ENCODE measurements at places on chromosomes 5 and 9.

DNA sequence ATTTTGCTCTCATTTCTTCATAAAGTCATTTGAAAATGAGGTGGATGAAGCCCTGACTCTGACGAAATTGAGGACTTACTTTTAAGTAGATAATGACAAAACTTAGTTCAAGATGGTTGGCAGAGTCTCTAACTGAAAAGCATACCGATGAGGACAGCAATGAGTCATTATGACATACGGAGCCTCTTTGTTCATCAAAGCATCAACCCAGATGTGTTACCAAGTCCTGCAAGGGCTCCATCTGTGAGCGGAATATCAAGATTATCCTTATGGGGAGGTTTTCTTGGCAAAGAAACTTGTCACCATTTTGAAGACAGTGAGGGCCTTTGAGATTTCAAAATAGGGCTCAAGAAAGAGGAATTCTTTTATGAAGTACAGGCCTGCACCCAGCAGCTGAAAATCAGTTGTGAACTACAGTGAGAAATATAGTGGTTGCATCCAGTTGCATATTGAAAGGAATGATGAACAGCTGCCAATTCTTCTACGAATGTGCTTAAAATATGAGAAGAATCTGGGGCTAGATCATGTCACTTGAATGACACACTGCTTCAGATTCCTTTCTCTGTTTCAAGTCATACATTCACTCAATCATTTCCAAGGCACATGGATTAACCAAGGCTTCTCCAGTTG, 86.6 kb upstream of the SLC24A2 start:
- H3K4me3 ChIP-seq: no peak overlapping the region
- H3K27ac ChIP-seq: no peak overlapping the region
- H3K27me3 ChIP-seq: peaks cover 40% of the 10 kb centered on the region
- H3K4me1 ChIP-seq: no peaks in the 10 kb centered on the region

DNA sequence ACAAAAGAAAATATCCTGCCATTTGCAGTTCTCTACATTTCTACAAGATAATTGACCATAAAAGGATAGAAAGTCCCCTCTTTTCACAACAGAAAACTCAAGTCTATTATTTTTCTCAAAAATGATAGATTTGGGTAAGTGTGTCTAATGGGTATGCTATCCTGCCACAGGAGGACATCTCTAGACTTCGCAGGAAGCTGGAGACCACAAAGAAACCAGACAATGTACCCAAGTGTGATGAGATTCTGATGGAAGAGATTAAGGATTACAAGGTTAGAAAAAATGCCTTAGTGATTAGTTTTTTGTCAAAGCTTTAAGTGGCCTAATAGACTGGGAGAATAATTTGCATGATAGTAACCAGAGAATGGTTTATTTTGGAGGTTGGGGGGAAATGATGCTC, 28.1 kb downstream of the RNF20 start:
- no peak overlapping the region for H3K4me3 ChIP-seq
- H3K27me3 ChIP-seq: no peaks in the 10 kb centered on the region
- H3K27ac ChIP-seq: peak overlapping the region; percentile 52

DNA sequence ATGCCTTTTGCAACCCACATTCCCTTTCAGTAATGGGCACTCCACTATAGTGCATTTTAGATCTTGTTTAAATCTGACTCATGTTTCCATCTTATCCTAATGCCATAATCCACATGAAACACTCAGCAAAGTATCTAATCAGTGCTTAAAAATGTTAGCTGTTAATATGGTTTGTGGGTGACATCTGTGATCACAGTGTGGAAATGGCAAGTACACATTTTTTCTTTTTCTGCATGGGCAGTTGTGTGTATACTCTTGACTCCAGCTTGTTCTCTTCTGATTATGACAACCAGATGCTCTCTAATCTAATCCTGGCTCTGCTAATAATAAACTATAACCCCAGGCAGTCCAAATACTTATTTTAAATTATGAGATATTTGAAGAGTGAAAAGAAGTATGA, 103.3 kb downstream of the EDIL3 start:
- no peak overlapping the region for H3K4me3 ChIP-seq
- no peaks in the 10 kb centered on the region for H3K27me3 ChIP-seq
- no peak for DNase-seq
- H3K4me1 ChIP-seq: no peaks in the 10 kb centered on the region
- H3K27ac ChIP-seq: no peak overlapping the region

DNA sequence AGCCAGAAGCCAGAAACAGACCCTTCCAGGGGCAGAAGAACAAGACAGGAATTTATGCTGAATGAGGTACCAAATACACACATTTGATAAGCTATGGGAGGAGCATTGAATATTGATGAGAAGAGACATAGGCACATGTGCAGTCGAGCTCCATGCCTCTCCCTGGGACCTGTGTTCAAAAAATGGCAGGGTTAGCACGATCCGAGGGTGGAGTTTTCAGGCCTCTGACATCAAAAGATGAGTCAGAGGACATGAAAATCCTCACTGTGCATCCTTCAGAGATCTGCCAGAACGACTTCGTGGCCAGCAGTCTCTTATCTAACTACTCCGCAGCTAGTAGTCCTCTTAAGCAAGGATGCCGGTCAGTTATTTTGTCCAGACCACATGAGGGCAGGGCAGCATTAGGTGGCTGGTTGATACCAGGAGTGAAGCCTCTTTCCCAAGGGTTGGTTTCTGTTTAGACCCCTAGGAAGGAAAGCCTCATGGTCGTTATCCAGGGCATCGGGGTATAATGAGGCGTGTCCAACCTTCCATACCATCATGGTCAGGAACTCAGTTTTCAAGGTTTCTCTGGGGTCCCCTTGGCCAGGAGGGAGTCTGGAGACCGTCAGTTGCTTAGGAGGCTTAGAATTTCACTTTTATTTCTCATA, 11.6 kb upstream of the CMBL start:
- H3K27ac ChIP-seq: no peak overlapping the region
- no peaks in the 10 kb centered on the region for H3K4me1 ChIP-seq
- H3K4me3 ChIP-seq: no peak overlapping the region

DNA sequence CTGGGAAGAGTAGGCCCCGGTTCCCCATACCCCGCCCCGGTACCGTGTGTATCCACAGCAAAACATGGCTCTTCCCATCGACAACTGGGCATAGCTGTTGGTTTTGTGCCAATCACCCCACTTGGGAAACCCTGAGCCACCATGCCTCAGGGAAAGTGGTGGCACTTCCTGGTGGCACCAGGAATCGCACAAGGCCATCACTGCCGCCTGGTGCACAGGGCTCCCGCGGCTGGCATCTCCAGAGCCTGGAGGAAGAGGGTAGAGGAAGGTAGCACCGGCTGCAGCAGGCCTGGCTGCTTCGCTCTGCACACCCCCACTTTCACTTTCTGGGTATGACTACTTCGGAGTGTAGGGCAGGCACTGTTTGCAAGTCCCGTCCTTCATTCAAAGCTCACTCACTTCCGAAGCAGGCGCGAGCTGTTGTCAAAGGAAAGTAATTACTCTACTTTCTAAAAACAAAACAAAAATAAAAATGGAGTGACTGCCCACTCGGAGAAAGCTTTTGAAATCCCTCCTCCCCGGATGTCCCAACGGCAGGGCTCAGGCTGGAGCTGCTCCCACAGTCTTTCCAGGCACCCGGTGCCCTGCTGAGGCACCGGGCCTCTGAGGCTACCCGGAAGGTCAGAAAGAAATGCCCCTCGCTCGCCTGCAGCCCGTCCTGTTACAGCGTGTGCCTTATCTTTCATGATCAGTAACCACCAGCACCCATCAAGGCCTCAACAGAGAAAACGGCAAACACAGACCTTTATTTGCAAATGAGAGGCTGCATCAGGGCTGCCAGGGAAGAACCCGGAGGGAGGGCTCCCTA, 2.0 kb downstream of the BRD3 start:
- peaks cover 14% of the 10 kb centered on the region for H3K36me3 ChIP-seq
- peak overlapping the region; percentile 87 for H3K27ac ChIP-seq
- H3K27me3 ChIP-seq: peaks cover 10% of the 10 kb centered on the region
- H3K4me3 ChIP-seq: peak overlapping the region; percentile 87
- DNase-seq: peak; percentile 51
- peaks cover 38% of the 10 kb centered on the region for H3K4me1 ChIP-seq

DNA sequence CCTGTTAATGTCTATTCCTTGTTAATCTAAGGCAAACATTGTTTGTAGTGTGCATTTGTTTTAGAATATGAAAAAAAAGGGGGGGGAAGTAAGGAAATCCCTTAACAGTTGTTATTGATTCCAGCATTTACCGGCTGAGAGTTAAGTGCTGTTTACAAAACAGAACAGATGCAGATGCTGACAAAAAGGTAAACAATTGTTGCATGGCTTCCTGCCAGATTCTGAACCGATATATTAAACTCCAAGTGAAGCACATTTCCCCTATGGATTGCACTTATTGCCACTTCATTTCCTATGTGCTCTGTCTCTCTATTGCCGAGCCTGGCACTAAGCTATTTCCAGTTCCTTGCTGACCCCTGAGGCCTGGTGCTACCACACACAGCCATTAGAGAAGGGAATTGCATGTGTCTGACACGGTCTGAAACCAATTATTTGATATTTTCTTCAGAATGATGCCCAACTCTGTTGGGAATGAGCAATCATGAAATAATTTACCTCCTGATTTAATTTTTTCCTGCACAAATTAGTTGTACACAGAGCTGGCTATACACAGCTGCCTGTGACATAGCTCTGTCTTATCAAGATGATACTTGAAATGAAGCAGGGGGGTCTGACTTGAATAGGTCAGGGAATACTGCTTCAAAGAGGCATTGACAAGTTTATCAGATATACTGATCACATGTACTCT, 109.8 kb downstream of the KIAA0825 start:
- H3K27ac ChIP-seq: no peak overlapping the region
- H3K36me3 ChIP-seq: no peaks in the 10 kb centered on the region
- no peak overlapping the region for H3K4me3 ChIP-seq
- no peaks in the 10 kb centered on the region for H3K4me1 ChIP-seq
- no peaks in the 10 kb centered on the region for H3K27me3 ChIP-seq

GRCh38 chr5:158943057-158943456, 156.7 kb downstream of the EBF1 start:
- H3K27ac ChIP-seq: no peak overlapping the region
- no peaks in the 10 kb centered on the region for H3K4me1 ChIP-seq
- peaks cover 66% of the 10 kb centered on the region for H3K27me3 ChIP-seq
- H3K4me3 ChIP-seq: no peak overlapping the region
- H3K36me3 ChIP-seq: no peaks in the 10 kb centered on the region

GRCh38 chr9:110050925-110051355, 157.0 kb downstream of the C9orf152 start:
- H3K4me1 ChIP-seq: peaks cover 28% of the 10 kb centered on the region
- H3K36me3 ChIP-seq: peaks cover 2% of the 10 kb centered on the region
- H3K27ac ChIP-seq: peak overlapping the region; percentile 19

- H3K4me3 ChIP-seq: no peak overlapping the region
- H3K27me3 ChIP-seq: no peaks in the 10 kb centered on the region
- peaks cover 2% of the 10 kb centered on the region for H3K36me3 ChIP-seq
- no peak for DNase-seq
Observed at GRCh38 chr5:44933686-44934085, 124.9 kb downstream of the MRPS30 start.

DNA sequence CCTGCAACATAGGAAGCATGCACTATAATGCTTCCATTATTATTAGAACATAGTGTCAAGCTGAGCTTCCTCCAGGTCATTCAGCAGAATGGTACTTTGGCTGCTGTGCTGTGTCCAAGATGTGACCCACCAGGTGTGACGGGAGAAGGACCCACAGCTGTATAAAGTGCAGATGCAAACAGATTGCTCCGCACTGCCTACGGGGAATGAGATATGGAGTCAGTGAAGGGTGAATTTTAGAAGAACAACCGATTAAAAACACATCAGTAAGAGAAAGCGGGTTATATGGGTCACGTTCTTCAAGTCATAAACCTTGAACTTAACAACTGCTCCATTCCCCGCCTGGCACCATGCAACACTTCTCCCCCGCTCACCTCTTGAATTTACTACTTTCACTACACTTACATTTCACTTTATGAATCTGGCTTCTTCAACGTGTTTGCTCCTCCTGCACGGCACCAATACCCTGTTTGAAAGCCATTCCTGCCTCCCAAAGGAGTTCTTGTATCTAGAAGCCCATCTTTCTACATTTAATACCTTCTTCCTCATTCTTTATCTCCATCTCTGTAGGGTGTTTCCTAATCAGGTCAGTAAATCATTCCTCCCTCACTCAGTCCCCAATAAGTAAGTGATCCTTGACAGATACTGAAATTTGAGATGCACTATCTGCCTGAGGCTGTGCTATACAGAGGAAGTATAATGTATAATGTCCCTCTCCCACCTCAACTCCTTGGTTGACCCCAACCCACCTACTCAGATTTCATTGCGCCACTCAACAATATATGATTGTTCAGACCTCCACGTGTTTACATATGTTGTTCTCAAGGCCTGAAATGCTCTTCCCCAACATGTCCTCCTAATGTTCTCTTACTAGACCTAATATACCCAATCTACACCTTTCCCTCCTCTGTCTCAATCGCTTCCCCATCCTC, 25.9 kb downstream of the BRINP1 start:
- H3K4me1 ChIP-seq: no peaks in the 10 kb centered on the region
- DNase-seq: no peak
- H3K4me3 ChIP-seq: no peak overlapping the region
- H3K27me3 ChIP-seq: no peaks in the 10 kb centered on the region
- H3K27ac ChIP-seq: no peak overlapping the region

DNA sequence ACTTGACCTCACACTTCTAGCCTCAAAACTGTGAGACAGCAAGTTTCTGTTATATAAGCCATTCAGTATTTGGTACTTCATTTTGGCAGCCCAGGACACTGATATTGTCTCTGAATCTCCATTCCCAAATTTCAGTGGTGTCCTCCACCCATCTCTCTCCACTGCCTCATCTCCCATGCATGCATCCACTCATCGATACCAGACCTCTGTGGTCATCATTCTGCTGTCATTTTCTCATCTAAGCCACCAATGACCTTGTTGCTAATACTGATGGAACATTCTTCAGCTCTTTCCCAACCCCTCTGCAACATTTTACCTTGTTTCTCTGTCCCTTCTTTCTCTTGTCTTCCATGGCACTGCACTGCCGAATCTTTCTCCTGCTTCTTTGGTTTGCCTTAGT, 221.8 kb downstream of the SNX18 start:
- H3K27me3 ChIP-seq: no peaks in the 10 kb centered on the region
- DNase-seq: no peak
- H3K4me3 ChIP-seq: no peak overlapping the region
- peaks cover 37% of the 10 kb centered on the region for H3K4me1 ChIP-seq
- no peak overlapping the region for H3K27ac ChIP-seq

DNA sequence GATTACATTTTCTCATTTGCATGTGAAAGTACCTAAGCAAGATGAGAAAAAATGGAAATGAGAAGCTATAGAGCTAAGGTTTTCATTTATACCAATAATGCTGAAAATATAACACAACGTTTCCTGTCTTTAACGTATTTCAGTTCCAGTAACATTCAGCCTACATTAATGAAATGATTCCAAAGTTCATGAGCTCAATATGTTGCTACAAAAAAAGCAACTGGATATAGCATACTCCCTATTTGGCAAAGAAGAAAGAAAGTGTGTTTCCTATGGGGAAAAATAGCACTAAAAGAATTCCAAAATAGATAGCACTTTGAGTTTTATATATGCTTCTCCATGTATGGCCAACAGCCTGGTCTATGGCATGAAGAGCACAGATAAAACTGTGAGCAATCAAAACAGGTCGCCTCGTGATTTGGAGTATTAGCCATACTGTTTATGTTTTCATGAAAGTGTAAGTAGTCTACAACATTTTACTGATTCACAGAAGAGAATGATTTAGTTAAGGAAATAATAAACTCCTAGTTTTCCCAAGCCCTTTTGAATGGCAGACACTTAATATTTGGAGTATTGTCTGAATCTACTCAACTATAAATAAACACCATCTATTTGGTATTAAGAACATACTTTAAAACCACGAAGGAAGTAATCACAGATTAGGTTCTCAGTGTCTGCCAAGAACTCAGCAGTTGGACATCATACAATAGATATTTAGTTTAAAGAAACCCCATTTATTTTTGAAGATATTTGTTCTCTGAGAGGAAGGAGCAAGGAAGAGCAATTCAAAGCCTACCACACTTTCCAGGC, 258.7 kb upstream of the RASA1 start:
- H3K27ac ChIP-seq: no peak overlapping the region
- DNase-seq: no peak
